ENCODE measurements at places on chromosomes 7 and 10. TPM values are rescaled to one million over a fixed set of nuclear protein-coding genes. Genes with fewer than 3 reads are reported as not detected.

GRCh38 chr10:77191324-77192049 is 446.1 kb downstream of the KCNMA1 start:
- no peak for DNase-seq

Gene CLRN3
- total RNA-seq, result not detected

Gene CFAP69
- 3.3 TPM for total RNA-seq

DNA sequence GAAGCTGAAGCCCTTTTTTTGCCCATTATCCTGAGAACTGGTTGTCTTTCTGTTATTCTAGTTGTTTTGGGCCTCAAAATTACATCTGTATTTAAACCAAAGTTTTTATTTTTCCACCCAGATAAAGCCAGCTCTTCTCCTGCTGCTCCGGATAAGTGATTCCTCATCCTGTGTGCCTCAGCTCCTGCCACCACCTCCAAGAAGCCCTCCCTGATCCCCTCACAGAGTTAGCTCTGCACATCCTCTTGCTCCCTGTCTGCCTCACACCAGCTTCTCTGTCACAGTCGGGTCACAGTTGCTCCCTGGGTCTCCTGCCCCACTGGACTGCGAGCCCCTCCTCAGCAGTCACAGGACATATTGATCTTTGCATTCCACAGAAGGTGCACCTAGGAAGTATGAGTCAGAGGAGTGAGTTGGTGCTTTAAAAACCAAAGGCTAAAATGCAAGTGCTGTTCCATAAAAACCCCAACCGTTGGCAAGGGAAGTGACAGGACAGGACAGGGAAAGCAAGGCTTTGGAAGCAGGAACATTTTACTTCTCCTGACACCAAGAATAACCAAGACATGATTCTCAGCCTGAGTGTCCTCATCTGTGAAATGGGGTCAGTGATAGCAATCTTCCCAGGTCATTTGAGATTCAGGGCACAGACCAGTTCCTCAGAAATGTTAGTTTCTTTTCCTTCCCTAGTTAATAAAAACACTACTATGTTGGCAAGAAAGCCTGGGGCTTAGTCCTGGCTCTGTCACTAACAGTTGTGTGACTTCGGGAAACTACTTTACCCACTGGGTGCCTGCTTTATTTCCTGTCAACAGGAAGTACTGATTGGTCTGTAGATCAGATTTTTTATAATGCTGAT is 36.5 kb upstream of the EEPD1 start:
- DNase-seq, result no peak

- no peak for DNase-seq
These were observed 2.7 kb downstream of the ZNF503 start for GRCh38 chr10:75398692-75399460.

DNA sequence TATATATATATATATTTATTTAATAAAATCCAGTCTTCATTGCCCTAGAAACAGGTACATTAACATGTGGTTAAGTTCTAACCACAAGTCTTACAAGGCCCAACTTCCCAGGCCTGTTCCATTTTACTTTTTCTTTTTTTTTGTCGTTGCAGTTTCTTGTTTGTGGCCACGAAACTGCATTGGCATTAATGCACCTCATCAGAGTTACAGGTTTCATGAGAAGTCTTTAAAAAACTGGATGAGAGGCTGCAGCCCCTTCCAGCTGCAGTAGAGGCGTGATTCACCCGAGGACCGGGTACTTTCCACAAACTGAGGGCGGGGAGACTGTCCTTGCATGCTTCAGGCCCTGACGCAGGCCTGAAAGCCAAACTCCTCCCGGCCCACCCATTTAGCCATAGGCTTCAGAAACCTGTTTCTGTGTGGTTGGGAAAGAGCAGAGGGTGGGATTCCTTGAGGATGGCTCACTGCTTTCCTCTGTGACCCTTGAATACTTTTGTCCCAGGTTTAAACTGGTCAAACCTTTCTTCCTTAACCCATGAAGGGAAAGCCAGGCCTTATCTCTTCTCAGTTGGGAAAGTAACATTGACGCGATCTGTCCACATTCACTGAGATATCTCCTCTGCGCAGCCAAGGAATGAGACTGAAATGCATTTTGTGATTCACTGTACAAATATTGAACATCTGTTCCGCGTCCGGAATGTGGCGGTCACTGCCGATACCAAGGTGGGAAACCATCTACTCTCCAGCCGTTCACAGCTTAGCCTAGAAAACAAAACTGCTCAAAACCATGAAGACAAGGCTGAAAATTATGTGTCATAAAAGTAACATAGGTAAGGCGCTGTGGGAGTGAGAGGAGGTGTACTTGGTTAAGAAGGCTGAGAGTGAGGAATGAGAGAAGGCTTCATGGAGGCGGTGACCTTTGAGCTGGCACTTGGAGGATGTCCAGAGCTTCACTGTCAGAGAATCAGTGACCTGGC is 311.7 kb downstream of the GATA3 start:
- DNase-seq, result no peak

DNA sequence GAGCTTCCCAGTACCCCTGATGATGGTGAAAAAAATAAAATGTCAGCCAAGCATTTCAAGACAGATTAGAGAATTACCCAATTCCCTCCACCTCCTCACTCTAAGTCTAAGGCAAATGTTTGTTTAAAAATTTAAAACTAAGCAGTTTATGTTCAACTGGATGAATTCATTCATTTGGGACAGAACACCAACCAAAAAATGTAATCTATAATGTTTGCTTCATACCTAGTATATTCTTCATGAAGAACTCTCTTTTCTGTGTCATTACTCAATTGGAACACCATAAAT is 325.7 kb upstream of the BMPER start:
- no peak for DNase-seq

GRCh38 chr10:28891058-28891713 is 213.9 kb downstream of the BAMBI start:
- DNase-seq, result no peak

Gene PIK3CG
- 1.6 TPM for total RNA-seq

DNA sequence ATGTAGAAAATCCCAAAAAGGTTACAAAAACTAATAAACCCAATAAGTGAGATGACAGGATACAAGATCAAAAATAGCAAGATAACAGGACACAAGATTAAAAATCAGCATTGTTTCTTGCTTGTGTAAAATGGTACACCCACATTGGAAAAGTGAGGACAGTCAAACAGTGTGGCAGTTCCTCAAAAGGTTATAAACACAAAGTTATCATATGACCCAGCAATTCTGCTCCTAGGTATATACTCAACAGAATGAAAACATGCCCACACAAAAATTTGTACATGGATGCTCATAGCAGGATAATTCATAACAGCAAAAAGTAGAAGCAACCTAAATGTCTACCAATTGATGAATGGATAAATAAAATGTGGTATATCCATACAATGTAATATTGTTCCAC is 105.8 kb downstream of the ARMH3 start:
- DNase-seq, result no peak

All from frontal cortex (tissue), 4 donors.